NCI-H187 (cell line): ENCODE measurements at places on chromosomes 5 and 9.

DNA sequence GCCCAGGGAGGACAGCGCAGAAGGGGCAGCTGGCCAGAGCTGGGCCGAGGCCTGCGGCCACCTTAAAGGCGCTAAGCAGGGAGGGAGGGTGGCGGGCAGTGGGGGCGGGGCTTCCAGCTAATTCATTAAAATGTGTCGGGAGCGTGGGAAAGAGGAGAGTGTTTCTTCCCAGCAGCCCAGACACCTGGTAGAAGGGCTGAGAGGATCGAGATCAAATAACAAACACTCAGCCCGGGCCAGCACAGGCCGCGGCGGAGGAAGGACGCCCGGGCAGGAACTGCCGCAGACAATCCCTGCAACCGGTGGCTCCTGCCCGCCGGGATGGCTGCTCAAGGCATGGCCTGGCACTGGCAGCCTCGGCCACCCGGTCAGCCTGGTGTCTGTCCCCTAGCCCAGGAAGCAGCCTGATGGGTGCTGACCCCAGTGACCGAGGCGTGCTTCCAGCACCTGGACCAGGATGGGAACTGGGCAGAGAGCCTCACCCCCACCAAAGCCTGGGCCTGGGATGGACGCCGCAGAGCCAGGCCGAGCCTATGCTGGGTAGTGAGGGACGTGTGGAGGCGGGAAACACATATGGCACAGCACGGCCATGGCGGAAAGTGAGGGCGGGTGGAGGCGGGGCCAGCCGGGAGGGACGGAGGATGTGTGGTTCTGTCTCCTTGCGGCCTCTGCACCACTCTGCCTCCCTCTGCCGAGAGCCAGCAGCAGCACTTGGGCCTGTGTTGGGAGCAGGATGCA, 3.2 kb upstream of the NRARP start:
- DNase-seq: peak; percentile 29

GRCh38 chr5:52015760-52016159, 632.5 kb downstream of the ISL1 start:
- DNase-seq: peak; percentile 81

- no peak for DNase-seq
These were observed 212.7 kb downstream of the ESM1 start for GRCh38 chr5:54772684-54773083.

GRCh38 chr5:53972314-53972713, 338.1 kb downstream of the ARL15 start:
- DNase-seq: no peak

DNA sequence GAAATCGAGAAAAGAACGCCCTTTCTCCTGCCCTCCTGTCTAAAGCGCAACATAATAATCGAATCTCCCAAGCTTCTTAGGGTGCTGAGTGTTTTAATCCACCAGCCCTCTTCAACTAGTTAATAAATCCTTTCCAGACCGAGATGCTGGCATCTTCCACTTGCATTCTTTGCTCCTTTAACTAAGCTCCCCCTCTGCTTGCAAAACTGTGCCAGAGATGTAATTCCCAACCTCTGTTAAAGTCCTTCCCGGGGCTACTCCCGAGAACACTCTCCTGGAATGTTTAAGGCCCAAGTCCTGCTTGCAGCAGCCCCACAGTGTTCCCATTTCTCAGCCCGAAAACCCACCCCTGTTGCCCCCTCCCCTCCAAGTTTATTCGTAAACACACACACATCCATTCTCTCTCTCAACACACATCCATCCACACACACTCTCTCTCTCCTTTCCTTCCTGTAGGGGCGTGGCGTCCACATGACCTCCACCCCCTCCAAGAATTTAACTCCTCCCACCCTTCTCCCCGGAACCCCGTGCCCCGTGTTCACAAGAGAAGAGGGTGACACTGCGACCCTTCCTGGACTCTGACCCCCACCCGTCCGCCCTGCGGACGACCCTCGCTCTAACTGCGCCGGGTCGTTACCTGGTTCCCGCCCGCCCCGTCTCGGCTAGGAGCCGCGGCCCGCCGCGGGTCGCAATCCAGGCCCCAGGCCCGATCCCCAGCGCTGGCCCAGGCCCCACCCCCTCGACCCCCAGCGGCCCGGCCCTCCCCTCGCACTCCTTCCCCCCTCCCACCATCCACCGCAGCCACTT, 7.0 kb upstream of the MGAT1 start:
- peak; percentile 27 for DNase-seq

DNA sequence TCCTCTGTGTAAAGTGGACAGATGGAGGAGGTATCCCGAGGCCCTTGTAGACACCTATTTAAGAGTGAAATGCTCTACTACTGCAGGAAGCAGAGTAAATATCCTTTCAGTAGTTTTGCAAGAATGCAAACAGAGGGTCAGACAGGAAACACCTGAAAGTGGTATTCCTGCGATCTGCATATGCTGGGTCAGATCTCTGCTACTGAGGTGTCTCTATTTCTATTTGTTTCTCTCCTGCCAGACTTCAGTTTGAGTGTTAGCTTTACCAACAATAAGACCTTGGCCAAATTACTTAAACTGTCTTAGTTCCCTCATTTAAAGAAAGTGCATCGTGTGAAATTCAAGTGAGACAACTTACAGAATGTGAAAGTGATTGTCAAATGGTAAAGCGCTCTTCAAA, 47.6 kb downstream of the JAKMIP2 start:
- no peak for DNase-seq

DNA sequence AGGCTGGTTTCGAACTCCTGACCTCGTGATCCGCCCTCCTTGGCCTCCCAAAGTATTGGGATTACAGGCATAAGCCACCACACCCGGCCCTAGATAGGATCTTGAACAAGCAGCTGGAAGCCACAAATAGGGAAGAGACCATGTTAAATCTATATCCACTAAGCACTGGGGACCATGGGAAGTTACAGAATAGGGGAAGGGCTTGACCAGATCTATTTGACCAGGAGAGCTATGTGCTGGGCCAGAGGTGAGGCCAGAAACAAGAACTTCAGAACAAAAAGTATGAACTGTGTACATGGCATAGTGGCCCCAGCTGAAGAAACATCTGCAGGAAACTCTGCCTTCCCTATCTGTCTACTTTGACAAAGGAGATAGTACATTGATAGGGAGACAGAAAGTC, 10.8 kb downstream of the KLF4 start:
- DNase-seq: no peak

DNA sequence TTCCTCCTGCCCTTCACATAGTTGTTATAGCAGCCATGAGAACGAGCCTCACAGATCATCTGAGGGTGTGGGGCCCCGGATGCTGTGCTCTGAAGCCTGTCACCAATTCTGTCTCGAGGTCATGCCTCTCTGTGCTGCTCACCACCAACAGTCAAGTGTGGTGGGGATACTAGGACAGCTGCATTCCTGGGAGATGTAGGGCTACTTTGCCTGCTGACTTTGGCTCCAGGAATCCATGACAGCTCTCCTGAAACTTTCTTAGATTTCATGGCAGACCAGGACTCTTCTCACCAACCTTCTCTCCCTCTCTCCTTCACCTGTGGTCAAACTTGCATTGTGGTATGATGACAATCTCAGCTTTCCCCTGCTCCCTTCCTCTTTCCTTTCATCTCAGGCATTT, 395.9 kb downstream of the PSAT1 start:
- DNase-seq: no peak

DNA sequence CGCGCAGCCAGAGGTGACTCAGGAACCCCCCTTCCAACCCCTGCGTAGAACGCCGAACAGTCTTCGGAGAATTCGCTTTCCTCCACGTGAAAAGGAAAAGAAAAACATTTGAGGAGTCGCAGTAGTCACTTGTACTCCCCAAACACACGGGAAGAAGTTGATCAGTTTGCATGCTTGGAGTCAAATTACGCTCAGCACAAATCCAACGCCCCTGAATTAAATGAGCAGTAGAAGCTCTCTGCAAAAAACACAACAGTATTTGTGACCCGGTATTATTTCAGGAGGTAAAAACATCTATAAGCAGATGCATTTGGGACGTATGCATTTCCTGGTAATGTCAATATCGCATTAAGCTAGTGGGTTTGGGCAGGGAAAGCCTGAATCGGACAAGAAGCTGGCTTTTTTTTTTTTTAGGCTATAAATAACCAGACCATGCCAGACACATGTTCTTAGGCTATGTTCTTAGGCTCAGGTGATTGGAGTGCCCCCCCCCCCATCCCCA, 854 bp upstream of the ARL15 start:
- DNase-seq: no peak

DNA sequence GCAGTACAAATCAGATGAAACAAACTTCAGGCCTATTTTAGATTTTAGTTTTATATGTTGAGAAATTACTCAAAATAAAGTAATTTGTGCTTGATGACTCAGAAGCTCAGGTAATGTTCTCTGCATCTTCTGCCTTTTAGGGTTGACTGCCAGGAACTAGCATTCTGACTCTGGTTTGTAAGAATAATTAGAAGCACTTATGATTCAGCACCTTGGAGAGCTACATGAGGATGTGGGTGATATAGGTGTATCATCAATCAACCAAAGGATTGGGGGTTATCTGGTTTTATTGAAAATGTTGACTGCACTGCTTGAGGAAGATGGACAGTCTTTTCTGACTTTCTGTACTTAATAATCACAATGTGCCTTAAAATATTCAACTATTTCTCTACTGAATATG, 118.7 kb upstream of the SGCD start:
- no peak for DNase-seq

DNA sequence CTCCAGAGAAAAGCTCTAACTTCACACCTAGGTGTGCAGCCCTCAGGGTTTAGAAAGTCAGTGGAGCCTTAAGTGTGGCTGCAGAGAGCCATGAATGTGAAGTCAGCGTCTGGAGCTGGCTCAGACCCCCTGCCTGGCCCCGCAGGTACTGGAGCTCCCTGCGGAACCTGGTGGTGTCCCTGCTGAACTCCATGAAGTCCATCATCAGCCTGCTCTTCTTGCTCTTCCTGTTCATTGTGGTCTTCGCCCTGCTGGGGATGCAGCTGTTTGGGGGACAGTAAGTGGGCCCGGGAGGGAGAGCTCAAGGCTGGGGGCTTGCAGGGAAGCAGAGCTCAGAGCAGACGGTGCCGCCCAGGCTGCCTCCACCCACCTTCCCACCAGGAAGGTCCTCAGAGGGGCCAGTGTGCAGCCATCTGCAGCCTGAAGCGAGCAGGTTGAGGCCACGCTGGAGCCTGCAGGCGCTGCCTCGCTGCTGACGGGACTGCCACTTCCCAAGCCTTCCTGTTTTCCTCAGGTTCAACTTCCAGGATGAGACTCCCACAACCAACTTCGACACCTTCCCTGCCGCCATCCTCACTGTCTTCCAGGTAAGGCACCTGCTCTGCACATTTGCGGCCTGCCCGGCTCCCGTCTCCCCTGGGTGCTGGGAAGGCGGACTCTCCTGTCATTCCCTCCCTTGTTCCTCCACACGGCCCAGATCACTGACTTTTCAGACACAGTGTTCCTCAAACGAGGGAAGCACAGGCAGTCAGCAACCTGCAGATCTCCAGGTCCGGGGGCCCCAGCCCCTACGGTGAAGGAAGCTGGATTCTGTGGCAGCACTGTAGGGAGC, 108.9 kb downstream of the CACNA1B start:
- no peak for DNase-seq

DNA sequence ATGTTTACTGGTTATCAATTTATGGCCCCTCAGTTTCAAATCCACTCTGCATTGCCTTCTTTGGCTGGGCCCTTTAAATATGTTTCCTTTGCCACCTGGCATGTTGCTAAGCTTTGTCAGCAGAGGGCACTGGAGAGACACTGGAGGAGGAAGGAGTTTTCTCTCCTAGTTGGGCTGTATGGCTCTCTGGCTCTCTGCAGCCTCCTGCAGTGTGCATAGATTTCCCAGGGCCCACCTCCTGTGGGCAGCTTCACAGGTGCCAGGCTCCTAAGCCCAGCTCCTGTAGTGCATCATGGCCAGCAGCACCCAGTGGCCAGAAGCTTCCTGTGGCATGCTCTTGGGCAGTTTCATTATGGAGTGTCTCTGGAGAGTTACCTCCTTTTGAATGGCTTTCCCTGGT, 23.3 kb downstream of the CAVIN4 start:
- DNase-seq: no peak

GRCh38 chr5:32984851-32985610, 273.9 kb downstream of the NPR3 start:
- no peak for DNase-seq

DNA sequence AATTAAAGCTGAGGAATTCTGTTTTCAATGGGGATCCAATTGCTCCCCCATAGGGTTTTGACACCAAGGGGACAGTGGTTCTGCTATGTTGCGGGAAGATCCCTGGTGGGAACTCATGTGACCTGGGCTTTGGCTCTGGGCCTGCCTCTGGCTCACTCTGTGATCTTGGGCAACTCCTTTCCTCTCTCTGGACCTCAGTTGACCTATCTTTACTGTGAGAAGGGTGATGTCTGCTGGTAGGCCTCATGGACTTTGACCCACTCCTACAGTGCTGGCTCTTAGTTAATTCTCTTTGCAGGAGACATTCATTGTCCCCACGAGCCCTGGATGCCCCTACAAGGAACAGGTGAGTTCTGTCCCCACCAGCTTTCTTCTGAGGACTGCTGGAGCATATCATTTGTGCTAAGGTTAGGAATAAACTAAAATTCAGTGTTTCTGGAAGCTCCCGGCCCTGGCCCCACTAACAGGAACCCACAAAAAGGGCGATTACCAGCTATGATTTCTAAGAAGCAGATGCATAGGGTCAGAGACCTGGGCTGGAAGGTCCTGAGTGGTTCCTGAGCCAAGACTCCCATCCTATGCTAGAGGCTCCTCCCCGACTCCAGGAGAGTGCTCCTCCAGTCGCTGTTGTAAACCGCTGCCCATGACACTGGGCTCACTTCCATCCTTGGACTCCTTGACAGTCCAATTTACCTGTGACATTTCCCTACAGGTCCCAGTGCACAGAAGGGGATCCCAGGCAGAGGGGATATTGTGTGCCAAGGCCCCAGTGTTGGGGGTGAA, 218.3 kb downstream of the PAX5 start:
- DNase-seq: no peak

GRCh38 chr5:123546657-123547056, 34.7 kb downstream of the CSNK1G3 start:
- DNase-seq: no peak

- DNase-seq: no peak
These were observed 70.4 kb downstream of the MUSK start for GRCh38 chr9:110738982-110739381.

GRCh38 chr5:65481171-65481581, 544 bp downstream of the ADAMTS6 start:
- DNase-seq: no peak

- DNase-seq: no peak
These were observed 343.8 kb upstream of the IRX1 start for GRCh38 chr5:3251784-3252183.

DNA sequence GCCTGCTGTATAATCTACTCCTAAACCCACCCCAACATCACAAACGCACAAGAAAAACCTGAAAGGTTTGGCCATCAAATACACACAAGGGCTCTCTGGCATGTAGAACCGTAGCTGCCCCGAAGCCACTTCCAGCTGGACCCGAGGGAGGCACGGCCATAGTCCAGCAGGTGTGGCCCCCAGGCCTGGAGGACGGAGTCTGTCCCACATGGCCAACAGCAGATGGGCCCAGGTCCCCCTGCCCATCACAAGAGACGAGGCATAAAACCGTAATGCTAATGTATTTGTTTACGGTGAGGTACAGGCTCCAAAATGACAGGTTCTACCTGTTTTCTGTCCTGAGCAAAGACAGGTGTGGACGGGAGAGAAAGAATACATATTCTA, 234.2 kb downstream of the SYK start:
- DNase-seq: no peak

- DNase-seq: no peak
These were observed 53.9 kb downstream of the PAM start for GRCh38 chr5:102809033-102809432.

GRCh38 chr9:126225611-126226609, 100.7 kb upstream of the MVB12B start:
- DNase-seq: no peak

GRCh38 chr9:91186632-91187108, 175.0 kb downstream of the AUH start:
- no peak for DNase-seq
